ENCODE measurements at places on chromosomes 1 and 21. TPM values are rescaled to one million over a fixed set of nuclear protein-coding genes. Genes with fewer than 3 reads are reported as not detected.

Gene FLG2
- polyA plus RNA-seq, result not detected

DNA sequence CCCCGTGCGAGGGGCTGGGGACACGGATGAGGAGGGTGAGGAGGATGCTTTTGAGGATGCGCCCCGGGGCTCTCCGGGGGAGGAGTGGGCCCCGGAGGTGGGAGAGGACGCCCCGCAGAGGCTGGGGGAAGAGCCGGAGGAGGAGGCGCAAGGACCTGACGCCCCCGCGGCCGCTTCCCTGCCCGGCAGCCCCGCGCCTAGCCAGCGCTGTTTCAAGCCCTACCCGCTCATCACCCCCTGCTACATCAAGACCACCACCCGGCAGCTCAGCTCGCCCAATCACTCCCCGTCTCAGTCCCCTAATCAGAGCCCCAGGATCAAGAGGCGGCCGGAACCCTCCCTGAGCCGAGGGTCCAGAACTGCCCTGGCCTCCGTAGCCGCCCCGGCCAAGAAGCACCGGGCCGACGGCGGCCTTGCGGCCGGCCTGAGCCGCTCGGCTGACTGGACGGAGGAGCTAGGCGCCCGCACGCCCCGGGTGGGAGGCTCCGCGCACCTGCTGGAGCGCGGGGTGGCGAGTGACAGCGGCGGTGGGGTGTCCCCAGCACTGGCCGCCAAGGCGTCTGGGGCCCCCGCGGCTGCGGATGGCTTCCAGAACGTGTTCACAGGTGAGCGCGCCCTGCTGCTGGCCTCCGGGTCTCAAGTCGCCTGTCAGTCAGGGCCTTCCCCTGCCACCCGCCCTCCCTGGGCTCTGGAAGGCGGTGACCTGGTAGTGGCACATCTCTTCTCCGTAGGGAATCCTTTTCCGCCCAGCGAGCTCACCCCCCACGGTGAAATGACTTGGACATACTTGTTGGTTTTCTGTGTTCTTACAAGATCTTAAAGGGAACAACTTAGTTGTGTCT is 1.7 kb downstream of the FMN2 start:
- DNase-seq, result peak; percentile 47

GRCh38 chr1:41351262-41352151 is 9.7 kb upstream of the FOXO6 start:
- no peak for DNase-seq

DNA sequence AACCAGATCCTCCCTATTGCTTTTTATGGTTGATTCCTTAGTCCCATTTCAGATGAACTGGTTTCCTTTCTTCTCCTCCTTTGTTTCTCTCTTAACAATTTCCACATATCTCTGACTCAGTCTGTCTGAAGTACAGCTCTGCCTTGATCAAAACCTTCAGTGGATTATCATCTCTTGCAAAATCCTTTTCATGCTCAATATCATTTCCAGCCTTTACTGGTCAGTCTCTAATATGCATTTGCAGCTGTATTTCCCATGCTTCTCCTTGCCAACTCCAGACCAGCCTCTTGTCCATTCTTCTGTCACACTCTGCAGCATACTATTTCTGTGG is 72.2 kb downstream of the SNX7 start:
- DNase-seq, result no peak

GRCh38 chr1:100724281-100724680 is 4.7 kb downstream of the VCAM1 start:
- no peak for DNase-seq

Gene KRTAP7-1
- polyA plus RNA-seq, result not detected

Gene PGLYRP4
- polyA plus RNA-seq, result not detected

DNA sequence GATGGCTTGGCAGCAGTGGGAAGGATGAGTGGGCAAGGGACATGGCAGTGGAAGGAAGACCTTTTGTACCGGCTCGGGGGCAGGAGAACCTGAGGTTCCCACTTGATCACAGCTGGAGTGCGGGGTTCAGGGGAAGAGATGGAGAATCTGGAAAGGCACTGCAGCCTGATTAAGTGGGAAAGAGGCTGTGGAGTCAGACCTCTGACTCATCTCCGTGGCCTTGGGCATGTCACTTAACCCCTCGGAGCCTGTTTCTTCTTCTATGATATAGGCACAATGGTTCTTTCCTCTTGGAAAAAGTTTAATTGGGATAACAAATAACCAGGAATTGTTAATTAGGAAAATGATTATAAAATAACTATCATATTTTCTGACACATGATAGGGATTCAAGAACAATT is 13.1 kb upstream of the TMEM61 start:
- DNase-seq, result no peak

DNA sequence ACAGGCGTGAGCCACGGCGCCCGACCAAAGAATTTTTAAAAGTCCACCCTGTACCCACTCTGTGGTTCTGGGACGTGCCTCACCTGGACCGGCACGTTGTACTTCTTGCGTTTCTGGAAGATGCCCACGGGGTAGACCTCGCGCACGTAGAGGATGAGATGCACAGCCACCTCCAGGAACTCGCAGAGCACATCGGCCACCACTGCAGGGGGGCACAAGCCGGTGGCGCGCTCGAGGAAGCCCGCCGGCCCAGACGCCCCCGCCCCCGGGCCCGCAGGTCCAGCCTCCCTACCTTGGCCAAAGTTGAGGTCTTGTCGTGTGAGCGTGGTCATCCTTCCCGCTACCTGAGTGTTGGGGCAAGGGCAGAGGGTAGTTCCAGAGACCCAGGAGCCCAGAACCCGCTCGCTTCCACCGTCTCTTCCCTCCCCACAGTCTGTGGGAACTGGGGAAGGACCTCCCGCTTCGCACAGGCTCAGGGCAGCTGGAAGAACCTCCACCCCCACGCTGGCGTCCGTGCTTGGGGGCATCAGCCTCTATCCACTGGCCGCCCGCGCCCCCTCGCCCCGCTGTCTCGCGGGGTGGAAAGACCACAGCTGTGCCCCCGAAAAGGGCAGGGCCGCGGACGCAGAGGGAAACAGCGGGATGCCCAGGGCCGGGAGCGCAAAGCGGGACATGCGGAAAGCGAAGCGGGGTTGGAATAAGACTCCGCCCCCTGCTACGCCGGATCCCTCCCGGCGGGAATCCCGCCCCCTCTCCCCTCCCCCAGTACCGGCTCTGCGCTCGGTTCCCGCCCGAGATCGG is 478 bp downstream of the MAD2L2 start:
- DNase-seq, result no peak

DNA sequence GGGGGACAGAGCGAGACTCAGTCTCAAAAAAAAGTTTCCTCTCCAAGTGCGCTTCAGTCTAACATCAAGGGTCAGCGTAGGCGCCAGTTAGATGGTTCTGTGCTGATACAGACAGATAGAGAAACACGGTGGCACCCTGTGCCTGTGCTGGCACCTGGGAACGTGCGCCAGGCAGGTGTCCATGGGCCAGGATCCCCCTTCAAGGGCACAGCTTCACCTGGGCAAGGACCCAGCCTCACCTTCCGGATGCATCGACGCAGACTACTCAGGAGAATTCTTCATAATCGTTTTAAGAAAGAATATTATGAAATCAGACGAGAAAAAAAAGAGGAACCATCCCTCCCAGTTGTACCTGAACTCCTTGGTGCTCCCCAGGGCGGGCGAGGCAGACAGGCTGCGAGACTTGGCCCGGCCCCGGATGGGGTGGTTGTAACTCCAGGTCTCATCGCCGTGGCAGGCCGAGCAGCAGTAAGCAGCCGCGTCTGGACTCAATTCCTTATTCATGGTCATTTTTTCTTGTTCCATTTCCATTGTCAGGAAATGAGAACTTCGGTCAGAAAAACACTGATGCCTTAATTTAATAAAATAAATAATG is 13.3 kb downstream of the NADK start:
- DNase-seq, result no peak

- DNase-seq, result no peak
Observed at GRCh38 chr1:25707280-25708016, 90.9 kb downstream of the MAN1C1 start.
